Eye (tissue), 1 donor: ENCODE measurements at places on chromosomes 3 and 15.
A peak's percentile ranks its signal among the peaks of the same experiment; 100 is the strongest.

GRCh38 chr3:42749753-42750231 lies 23.3 kb downstream of the CCDC13 start:
- peak; percentile 51 for DNase-seq

GRCh38 chr3:141331377-141332318 lies 36.7 kb upstream of the ZBTB38 start:
- peak; percentile 79 for DNase-seq

DNA sequence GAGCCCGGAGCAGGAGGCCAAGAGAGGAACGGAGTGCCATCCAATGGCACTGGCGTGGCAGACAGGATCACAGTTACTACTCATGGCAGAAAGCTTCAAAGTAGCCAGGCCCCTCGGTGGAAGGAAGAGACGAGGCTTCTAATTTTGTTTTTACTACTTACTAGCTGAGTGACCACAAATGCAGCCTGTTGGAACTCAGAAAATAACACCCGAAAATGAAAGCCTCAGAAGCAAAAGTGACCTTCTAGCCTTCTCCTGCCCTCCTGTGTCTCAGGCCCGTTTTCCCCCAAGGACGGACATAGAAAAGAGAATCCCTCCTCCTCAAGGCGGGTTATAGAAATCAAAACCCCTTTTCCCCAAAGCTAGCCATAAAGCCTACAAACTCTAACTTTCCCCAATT lies 9.9 kb upstream of the STRA6 start:
- no peak for DNase-seq

GRCh38 chr3:56899851-56900250 lies 98.1 kb upstream of the ARHGEF3 start:
- no peak for DNase-seq

DNA sequence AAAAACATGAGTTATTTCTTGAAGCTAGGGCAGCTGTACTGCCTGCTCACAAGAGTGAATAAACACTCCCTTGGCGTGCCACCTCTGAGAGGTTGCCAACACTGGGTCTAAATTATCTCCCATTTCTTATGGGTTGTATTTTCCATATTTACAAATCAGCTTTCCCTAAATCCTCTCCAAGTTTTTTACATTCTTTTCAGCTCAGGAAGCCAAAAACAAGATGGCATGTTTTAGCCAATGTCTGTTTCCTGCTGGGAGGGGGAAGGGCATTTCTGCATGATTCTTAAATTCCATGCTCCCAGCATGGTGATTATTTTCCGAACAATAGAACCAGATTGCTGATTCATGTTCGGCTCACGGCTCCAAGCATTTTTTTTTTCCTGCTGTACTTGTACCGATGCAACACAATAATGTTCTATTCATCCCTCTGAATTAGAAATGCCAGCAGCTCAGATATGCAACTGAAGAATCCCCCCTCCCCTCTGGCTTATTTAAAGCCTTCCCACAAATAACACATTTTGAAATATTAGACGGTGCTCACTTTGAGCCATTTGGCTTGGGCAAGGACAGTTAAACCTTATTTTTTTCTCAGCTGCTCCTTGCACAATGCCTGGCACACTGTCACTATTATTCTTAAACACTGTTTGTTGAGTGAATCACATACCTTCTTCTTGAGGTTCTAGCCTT lies 252.5 kb downstream of the THRB start:
- DNase-seq, result peak; percentile 79

GRCh38 chr3:138799822-138800221 lies 34.9 kb downstream of the PIK3CB start:
- no peak for DNase-seq

DNA sequence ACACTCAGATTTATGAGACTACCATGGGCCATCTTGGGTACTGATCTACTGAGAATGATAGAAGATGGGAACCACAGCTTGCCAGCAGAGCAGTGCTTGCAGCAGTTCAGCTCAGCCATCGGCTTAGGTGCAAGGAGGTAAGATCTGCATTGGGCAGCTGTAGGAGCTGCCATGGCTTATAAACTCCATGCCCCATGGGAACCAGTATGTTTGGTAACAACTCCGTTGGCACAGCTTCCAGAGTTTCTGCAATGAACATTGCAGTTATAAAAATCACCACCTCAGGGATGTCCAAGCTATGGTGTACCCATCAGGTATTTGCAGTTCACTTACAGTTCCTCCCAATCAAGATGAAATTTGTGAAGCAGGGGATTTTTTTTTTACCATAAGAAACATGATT lies 299.1 kb upstream of the ROPN1 start:
- DNase-seq, result no peak

GRCh38 chr3:196632046-196632751 lies 7.3 kb upstream of the NRROS start:
- DNase-seq, result peak; percentile 96

DNA sequence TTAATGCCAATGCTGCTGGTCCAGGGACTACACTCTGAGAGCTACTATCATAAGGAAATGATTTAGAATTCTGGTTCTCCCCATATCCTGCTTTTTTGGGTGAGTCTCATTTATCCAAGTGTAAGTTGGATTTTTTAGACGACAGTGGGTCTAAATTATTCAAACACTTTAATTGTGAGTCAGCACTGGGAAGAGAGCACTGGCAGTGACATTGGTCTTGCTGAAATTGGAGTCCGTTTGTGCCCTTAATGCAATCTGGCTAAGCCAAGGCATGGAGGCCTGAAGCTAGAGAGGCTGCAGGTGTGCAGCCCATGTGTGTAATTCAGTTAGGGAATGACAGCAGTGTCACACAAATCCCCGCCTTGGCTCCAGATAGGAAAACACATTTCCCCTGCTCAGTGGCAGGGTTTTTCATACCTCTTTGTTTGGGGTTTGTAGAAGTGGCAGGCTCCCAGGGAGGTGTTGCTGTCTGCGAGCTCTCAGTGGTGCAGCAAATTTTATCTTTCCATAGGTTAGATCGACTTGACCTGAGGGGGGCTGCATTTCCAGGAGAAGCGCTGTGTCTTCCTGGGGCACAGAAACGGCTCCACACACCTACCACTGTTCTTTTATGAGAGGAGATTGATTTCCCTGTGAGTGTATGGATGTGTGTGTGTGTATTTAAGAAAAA lies 197.7 kb downstream of the CD47 start:
- no peak for DNase-seq

DNA sequence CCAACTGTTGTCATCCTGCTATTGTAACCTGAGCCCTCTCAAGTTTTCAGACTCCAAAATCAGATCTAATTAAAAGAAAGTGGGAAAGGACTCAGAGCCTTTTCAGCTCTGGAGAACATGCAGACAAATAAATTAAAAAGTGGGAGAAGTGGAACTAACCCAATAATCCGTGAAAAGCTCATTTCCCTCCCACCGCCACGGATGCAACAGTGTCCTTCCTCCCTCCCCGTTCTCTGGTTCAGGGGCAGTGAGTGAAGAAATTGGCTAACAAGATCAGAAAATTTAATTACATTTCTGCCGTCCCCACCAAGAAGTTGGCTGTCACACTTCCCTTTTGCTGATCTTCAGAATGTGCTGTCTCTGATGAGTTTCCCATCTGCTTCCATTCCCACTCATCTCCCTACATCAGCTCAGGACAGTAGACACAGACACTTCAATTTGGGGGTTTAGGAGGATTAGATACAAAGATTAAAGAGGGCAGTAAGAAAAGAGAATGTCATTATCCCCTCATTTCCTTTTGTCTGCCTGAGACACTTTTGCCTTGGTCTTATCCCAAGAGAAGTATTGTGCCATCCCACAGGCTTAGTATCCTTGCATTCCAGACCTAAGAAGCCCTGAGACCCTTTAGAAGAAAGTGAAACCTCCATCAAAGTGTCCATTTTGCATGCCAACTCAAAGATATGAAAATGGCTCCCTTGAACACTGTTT lies 335.7 kb upstream of the PPP2R3A start:
- DNase-seq, result peak; percentile 10

DNA sequence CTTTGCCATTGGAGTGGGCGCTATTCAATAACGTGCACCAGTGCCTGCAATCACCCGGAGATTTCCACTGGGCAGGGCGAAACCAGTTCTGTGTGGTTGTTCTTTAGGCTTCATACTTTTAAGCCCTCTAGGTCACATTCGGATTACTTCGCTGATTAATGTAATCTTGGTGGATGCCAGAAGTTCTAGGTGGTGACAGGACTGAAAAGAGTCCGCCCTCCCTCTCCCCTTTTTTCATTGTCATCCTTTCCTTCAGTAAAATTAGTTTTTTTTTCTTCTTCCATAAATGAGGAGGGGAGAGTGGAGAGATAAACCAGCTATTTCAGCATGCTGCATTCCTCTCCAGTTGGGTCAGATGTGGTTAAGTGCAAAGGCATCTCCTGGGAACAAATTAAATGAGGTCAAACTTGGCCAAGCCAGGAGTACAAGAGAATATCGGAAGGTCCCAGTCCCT lies 2.3 kb upstream of the SLC2A2 start:
- DNase-seq, result peak; percentile 32

GRCh38 chr3:161372321-161373260 lies 1.3 kb upstream of the SPTSSB start:
- DNase-seq, result peak; percentile 83

DNA sequence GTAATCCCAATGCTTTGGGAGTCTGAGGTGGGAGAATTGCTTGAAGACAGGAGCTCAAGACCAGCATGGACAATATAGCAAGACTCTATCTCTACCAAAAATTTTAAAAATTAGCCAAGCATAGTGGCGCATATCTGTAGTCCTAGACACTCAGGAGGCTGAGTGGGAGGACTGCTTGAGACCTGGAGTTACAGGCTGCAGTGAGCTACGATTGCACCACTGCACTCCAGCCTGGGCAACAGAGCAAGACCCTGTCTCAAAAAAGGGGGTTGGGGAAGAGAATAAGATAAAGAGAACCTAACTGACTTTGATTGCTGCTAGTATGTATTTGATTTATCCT lies 755 bp downstream of the CD200R1 start:
- DNase-seq, result no peak
